ENCODE measurements at places on chromosomes 11 and 22.

GRCh38 chr11:101940901-101941520, 24.7 kb upstream of the ANGPTL5 start:
- no peak for DNase-seq

GRCh38 chr11:30360741-30361140, 37.8 kb downstream of the ARL14EP start:
- DNase-seq: no peak

- no peak for DNase-seq
Observed at GRCh38 chr11:23295241-23295640, 435.0 kb upstream of the CCDC179 start.

- no peak for DNase-seq
Observed at GRCh38 chr11:71171576-71171975, 80.8 kb downstream of the SHANK2 start.

DNA sequence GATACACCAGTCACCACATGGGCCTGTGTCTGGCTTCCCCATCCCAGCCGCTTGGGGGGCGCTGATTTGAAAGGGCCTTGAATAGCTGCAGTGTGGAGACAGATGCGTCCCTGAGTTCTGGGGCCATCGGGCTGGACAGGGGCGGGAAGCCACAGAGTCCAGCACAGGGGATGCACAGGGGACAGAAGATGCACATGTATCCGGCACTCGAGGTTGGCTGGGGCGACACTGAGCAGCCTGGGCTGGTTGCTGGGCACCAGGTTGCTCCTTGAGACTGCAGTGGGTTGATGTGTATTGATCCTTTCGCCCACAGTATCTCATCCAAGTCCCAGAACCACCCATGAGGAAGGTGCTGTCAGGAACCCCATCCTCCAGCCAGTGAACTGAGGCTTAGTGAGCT, 99.3 kb upstream of the SYT13 start:
- DNase-seq: no peak

GRCh38 chr11:111577821-111578220, 24.4 kb upstream of the SIK2 start:
- no peak for DNase-seq

GRCh38 chr11:134270250-134270714, 5.9 kb upstream of the GLB1L3 start:
- no peak for DNase-seq

DNA sequence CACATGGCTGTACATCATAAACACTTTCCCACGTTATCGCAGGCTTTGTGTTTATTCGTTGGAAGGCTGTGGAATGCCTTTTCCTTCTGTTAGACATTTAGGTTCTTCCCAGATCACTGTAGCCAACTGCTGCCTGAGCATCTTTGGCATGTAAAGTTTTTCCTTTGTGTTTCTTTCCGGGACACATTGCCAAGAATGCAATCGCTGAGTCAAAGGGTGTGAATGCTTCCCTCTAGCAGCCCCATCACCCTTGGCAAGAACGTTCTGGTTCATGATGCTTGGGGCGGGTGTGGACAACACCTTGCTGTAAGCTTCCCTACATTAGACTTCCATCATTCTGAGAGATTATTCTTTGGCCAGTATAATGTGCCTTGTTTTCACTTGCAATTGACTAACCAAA, 136.2 kb downstream of the OSBP2 start:
- DNase-seq: no peak

- peak; percentile 76 for DNase-seq
Observed at GRCh38 chr22:49521787-49522224, 305.9 kb downstream of the BRD1 start.

- DNase-seq: no peak
Observed at GRCh38 chr22:45799291-45799690, 127.7 kb downstream of the ATXN10 start.

- DNase-seq: no peak
Observed at GRCh38 chr11:117084992-117085391, 13.2 kb downstream of the SIK3 start.

GRCh38 chr11:112949781-112950575, 11.2 kb upstream of the NCAM1 start:
- DNase-seq: no peak

GRCh38 chr11:66285250-66285947, 3.5 kb downstream of the YIF1A start:
- peak; percentile 22 for DNase-seq

GRCh38 chr11:14449302-14449714, 50.3 kb downstream of the COPB1 start:
- DNase-seq: no peak

GRCh38 chr11:14971865-14972580, at the start of gene CALCA:
Gene CALCA, minus strand, starts transcription at chr11:14972351. Its CDS starts 1,159 bp downstream, at chr11:14971192.
- DNase-seq: no peak

- no peak for DNase-seq
Observed at GRCh38 chr11:60887556-60887955, 18.8 kb downstream of the PRPF19 start.

- no peak for DNase-seq
Observed at GRCh38 chr11:4180441-4181183, 86.0 kb downstream of the RRM1 start.

DNA sequence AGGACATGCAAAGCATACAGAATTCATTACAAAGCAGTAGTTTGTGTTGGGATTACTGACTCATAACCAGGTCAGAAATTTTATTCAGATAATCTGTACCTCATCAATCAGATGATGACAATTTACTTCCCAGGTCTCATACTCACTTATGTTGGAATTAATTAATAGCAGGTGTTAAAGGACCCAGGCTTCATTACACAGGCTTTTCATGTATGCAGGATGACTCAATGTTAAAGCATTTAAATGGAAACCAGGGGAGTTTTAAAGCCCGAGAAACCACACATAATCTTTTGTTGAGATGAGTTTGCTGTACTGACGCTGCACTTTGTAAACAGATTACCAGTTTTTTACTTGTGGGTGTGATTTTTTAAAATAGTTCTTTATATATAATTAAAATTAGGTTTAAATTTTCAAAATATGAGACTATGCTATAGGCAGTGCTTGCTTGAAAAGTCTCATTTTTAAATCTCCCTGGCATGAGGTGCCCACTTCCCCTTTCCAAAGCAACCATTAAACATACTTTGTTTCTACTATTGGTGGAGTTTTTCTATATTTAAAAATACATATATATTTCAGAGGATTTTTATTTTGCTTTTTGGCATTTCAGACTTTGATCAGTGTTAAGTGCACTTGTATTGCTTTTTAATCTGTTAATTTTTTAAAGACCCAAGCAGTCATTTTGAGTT, 41.0 kb downstream of the CEP57 start:
- no peak for DNase-seq

DNA sequence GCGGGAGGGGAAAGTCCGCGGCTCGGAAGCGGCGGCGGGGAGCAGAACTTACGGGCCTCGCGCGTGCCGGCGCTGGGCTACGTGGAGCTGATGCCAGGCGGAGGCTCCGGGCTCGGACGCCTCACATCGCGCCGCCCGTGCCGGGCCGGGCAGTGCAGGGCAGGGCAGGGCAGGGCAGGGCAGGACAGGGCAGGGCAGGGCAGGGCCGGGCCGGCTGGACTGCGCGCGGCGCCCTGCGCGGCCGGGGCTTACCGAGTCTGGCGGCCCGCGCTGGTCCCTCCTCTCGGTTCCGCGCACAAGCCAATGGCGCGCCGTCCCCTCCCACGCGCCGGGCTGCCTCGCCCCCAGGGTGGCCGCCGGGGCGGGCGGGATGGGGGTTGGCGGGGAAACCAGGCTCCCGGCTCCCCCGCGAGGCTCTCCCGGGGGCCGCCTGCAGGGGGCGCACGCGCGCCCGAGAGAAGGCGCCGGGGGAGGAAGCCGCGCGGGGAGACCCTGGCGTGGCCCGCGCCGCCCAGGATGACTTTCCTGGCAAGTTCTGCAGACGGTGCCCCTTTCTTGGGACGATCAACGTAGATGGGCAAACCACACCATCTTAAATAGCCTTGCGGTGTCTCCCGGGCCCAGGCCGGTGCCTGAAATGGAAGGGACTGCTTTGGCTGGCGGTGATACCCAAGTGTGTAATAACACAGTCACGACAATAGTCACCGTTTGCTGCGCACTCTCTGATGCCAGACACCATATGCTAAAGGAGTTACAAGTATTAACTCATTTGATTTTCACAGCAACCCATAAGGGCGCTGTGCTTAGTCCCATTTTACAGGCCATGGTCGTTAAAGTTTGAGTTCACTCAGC, at the start of gene TP53I11:
Gene TP53I11 (minus strand): TSS at position 259 of the 852 bp plus-strand sequence. CDS start 12,548 bp downstream, outside the sequence.
- DNase-seq: peak; percentile 88

GRCh38 chr11:129045150-129045549, 102.5 kb upstream of the TP53AIP1 start:
- DNase-seq: no peak

- no peak for DNase-seq
Observed at GRCh38 chr11:58652726-58653280, 30.3 kb downstream of the CNTF start.

DNA sequence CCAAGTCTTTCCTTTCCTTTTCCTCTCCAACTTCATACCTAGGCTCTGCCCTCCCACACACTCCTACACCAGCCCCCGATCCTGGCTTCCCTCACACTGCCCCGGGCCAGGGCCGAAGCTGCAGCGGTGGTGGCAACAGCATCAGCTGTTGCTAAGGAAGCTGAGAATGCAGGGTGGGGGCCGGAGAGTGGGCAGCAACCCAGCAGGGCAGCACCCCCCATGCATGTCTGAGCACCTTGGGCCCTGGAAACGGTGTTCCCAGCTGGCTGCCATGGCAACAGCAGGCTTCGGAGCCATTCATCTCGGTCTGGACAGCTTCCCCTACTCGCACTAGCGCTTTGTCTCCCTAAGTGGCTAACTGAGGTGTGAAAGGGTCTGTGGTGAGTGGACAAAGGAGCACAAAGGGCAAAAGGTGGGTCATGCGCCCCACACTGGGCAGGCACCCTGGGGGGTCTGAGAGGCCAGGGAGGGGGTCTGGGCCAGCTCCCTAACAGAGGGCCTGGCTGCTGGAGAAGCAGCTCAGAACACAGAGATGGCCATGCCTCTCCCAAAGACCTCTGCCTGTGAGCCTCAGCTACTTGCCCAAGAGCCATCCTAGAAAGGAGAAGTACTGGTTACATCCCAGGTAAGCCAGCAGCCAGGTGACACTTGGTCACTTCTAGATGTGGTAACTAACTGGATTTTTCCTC, 42.1 kb upstream of the JAM3 start:
- no peak for DNase-seq

GRCh38 chr11:59201353-59201752, 11.4 kb downstream of the MPEG1 start:
- no peak for DNase-seq

- no peak for DNase-seq
Observed at GRCh38 chr22:45968751-45969413, 8.1 kb downstream of the WNT7B start.

- no peak for DNase-seq
Observed at GRCh38 chr22:22398530-22399327, 109.8 kb downstream of the ZNF280B start.

- no peak for DNase-seq
Observed at GRCh38 chr11:115222218-115222862, 281.9 kb downstream of the CADM1 start.

GRCh38 chr11:22792497-22792896, 37.1 kb downstream of the SVIP start:
- peak; percentile 30 for DNase-seq

DNA sequence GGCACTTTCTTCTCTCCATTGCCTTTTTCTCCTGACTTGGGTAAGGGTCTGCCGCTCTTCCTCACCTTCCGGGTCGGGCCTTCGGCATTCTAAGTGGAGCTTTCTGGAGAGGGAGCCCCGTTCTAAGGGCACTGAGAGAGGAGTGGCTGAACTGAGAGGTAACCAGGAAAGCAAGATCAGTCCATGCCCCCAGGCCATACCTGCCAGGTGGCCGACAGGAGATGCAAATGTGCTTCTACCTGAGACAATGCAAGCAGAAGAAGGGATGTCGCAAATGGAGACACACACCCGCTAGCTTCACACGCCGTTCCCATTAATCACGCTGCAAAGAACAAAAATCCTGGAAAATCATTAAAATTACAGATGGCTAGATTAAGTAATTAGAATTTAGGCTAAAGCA, 156.4 kb upstream of the TBCEL start:
- no peak for DNase-seq

- no peak for DNase-seq
Observed at GRCh38 chr22:46143491-46144147, 6.7 kb upstream of the PPARA start.

DNA sequence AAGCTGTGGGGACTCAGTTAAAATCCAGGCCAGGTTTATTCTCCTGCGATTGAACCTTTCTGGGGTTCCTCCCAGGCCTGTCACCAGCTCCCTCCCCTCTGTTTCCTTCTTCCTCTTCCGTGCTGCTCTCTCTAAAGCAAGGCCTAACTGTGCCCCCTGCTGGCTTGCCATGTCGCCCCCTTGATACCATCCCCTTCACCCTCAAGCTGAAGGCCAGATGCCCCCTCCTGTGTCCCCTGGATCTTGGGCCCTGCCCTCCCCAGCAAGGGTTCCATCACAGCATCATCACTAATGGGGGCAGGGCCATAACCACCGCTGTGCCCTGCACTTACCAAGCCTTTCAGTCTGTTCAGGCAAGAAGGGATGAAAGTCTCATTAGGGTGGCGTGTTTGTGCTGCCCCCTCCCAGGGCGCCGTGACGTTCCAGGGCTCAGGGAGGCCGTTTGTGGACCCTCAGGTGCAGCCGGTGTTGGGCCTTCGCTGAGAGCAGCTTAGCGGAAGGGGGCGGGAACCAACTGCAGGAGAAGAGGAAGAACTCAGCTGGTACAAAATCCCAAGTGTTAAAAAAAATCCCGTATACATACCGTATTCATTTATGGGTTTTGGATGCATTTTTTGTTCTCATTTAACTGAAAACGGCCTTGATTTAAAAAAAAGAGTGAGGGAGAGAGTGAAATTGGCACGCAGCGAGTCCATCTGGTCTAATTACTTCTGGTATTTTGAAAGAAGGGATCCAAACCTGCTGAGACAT, 69.9 kb downstream of the MPPED1 start:
- DNase-seq: no peak

DNA sequence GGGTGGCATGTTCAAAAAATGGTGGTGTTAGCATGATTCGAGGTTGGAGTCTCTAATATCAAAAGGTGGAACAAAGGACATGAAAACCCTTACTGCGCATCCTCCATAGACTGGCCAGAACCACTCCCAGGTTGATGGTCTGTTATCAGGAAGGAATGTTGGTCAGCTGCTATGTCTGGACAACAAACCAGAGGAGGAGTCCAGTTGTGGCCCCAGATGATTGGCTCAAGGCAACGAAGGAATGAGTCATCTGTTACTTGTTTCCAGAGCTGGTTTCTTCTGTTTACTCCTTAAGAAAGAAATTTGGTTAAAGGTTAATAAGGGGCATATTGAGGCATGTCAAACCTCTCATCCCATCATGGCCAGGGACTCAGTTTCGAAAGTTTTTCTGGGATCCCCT, 56.8 kb upstream of the GRIA4 start:
- no peak for DNase-seq

DNA sequence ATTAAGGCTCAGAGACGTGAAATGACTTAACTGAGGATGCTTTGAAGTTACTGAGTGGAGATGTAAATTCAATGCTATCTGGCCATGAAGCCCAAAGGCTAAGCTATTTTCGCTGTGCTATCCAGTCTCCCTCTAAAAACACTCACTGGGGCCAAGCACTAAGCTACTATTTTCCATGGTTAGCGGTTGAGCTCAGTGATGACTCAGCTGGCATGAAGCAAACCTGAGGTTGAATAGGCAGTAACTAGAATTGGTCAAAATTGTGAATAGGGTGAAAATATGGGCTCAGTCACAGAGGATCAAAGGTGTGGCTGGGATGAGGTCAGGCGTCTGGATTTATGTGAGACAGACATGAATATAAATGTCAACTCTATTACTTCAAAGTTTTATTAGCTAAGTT, 564.2 kb upstream of the KIRREL3 start:
- DNase-seq: peak; percentile 38
